Fibroblast of skin of right biceps (primary cell): ENCODE measurements at places on chromosomes 11 and 22.

DNA sequence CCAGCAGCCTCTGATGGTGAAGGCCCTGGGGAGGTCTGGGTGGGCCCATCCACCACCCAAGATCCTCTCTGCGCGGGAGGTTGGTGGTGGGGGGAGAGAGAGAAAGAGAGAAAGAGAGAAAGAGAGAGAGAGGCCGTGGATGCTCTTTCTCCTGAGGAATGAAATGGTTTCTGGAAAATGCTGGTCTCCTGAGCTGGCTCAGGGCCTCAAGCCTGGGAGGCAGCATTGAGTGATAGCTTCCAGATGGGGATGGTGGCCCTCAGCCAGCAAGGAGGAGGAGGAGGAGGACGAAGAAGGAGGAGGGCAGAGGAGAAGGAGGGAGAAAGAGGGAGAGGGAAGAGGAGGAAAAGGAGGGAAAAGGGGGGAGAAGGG lies 4.6 kb downstream of the TSPAN32 start:
- peak; percentile 93 for DNase-seq

- DNase-seq = peak; percentile 34
These were observed 3.6 kb upstream of the OR2AT4 start for GRCh38 chr11:75100314-75100713.

- no peak for DNase-seq
These were observed 61.2 kb downstream of the CD82 start for GRCh38 chr11:44626645-44627044.

GRCh38 chr11:61609980-61610366 lies 29.1 kb upstream of the SYT7 start:
- DNase-seq = peak; percentile 22

GRCh38 chr11:34481307-34481706 lies 32.3 kb downstream of the ELF5 start:
- no peak for DNase-seq

DNA sequence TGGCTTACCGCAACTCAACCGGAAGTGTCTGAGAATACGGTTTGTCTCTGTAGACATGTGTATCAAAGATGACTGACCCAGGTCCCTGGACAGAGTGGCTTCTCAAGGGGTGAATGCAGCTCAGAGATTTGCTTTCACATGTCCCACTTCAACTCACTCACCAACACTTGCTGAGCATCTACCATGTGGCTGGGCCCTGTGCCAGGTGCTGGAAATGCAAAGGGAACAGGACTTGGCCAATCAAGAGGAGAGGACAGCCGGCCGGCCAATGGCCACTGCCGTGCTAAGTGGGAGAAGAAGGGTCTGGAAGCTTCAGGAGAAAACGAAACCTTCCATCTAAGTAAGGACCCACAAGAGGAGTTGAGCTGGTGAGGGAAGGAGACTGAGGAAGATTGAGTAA lies 151.3 kb downstream of the CEP164 start:
- no peak for DNase-seq

DNA sequence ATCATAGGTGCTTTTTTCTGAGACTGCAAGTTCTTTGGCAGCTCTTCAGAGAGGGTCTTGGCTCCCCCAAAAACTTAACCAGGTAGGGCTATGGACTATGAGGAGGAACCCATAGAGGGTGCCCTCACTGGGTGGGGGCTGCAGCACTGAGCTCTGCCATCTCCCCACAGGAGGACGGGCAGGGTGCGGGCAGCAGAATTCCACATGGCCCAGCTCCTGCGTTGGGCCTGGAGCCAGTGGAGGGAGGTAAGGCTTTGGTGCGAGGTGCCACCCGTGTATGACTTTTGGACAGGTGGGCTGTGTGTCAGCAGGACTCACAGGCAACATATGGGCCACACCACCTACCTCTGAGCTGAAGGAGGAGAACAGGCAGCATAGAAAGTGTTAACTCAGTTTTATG lies 58.4 kb downstream of the PISD start:
- no peak for DNase-seq
